ENCODE measurements at places on chromosomes 3 and 15.

GRCh38 chr3:167361306-167361705 lies 18.8 kb downstream of the ZBBX start:
- H3K27ac ChIP-seq: no peak overlapping the region
- no peak for DNase-seq
- no peaks in the 10 kb centered on the region for H3K4me1 ChIP-seq
- H3K4me3 ChIP-seq: no peak overlapping the region
- H3K36me3 ChIP-seq: no peaks in the 10 kb centered on the region

DNA sequence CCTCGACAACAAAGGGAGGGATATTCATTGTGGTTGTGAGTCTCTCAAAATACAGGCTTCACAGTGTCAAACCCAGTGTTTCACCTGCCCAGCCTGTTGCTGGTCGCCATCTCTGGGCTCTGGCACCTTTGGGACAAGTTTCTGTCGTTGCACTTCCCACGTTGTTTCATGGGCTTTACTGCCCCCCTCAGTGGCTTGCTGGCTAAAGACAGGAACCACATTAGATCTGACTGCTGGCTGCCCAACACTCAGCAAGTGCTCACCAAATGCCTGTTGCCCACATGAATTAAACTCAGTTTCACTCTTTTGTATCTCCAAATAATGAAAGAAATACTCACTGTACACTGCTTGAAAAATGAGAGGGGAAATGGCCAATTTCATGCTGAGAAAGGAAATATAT lies 27.6 kb downstream of the FOXL2 start:
- H3K4me3 ChIP-seq: no peak overlapping the region
- no peaks in the 10 kb centered on the region for H3K36me3 ChIP-seq
- peaks cover 2% of the 10 kb centered on the region for H3K27me3 ChIP-seq
- DNase-seq: no peak
- peaks cover 8% of the 10 kb centered on the region for H3K4me1 ChIP-seq

GRCh38 chr3:23157331-23157730 lies 45.8 kb upstream of the UBE2E2 start:
- DNase-seq: no peak
- H3K4me1 ChIP-seq: peaks cover 22% of the 10 kb centered on the region
- no peak overlapping the region for H3K4me3 ChIP-seq
- peaks cover 8% of the 10 kb centered on the region for H3K36me3 ChIP-seq
- no peak overlapping the region for H3K27ac ChIP-seq

DNA sequence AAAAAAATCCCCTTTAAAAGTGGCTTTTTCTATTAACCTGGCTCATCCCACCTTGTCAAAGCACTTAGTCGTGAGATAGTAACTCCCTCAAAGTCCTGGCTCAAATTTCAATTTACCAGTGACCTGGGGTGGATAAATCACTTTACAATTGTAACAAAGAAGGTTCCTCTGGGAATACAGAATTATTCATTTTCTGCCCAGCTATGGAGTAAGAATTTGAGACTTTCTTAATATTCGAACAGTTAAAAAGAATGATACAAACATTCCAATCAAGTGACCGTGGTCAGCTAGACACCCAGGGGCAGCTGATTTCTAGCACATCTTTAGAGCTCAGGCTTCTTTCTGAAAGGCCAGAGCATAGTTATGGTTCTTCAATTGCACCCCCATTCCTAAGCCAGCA lies 291.0 kb upstream of the TGFBR2 start:
- H3K4me3 ChIP-seq: no peak overlapping the region
- H3K36me3 ChIP-seq: no peaks in the 10 kb centered on the region
- DNase-seq: no peak

GRCh38 chr3:171369156-171369555 lies 91.0 kb downstream of the TNIK start:
- no peaks in the 10 kb centered on the region for H3K36me3 ChIP-seq
- no peak overlapping the region for H3K27ac ChIP-seq
- no peak overlapping the region for H3K4me3 ChIP-seq
- DNase-seq: no peak

DNA sequence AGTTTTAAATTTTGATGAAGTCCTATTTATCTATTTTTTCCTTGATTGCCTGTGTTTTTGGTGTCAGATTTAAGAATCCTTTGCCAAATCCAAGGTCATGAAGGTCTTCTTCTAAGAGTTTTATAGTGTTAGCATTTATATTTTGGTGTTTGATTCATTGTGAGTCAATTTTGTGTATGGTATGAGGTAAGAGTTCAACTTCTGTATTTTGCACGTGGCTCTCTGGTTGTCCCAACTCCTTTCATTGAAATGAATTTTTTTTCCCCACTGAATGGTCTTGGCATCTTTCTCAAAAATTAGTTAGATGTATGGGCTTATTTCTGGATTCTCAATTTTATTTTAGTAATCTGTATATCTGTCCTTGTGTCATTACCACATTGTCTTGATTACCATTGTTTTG lies 57.1 kb upstream of the STRIT1 start:
- H3K27ac ChIP-seq: no peak overlapping the region
- H3K27me3 ChIP-seq: peaks cover 1% of the 10 kb centered on the region
- H3K4me1 ChIP-seq: no peaks in the 10 kb centered on the region
- no peak for DNase-seq
- no peak overlapping the region for H3K4me3 ChIP-seq

GRCh38 chr3:133893683-133894352 lies 1.9 kb downstream of the RAB6B start:
- no peak overlapping the region for H3K27ac ChIP-seq
- H3K36me3 ChIP-seq: no peaks in the 10 kb centered on the region
- H3K27me3 ChIP-seq: peaks cover 45% of the 10 kb centered on the region
- H3K4me1 ChIP-seq: peaks cover 6% of the 10 kb centered on the region
- H3K4me3 ChIP-seq: peak overlapping the region; percentile 64

- no peak overlapping the region for H3K27ac ChIP-seq
- no peak for DNase-seq
- H3K4me3 ChIP-seq: no peak overlapping the region
- H3K36me3 ChIP-seq: no peaks in the 10 kb centered on the region
Observed at GRCh38 chr15:69017978-69018377, 3.5 kb downstream of the NOX5 start.

DNA sequence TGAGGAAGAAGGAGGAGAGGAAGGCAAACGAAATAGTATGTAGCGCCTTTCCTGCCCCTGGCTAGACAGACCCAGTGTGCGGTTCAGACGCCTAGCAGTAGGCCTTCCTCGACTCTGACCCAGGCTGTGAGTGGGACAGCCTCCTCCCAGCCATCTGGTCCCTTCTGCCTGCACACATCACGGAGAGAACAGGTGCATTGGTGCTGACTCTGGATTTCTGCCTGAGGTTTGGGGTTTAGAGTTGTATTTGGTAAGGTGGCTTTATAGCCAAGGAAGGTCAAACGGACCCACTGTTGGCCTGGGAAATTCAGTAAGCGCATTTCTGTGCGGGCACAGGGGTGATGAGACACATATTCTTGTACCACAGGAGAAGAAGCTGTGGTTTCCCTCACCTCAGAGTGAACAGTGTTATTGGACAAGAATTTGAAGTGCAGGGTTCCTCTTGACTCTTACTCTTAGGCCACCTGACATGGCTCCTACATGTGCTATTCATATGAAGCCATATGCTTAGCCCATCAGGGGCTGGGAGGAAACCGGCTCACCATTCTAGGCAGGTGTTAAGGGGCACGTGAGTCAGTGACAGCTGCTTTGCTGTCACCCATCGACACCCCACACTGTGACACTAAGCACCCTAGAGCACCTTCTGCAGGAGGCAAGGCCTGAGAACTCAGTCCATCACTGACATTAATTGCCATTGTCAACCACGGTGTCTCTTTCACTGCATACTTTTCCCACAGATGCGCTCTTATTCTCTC lies 143.3 kb downstream of the CHDH start:
- peaks cover 8% of the 10 kb centered on the region for H3K4me1 ChIP-seq
- no peaks in the 10 kb centered on the region for H3K36me3 ChIP-seq
- no peak overlapping the region for H3K27ac ChIP-seq

Data from mesothelial cell of epicardium (in vitro differentiated cells).